Fibroblast of lung (primary cell): ENCODE measurements at places on chromosomes 5 and 9.

- H3K4me3 ChIP-seq, result no peak overlapping the region
- H3K4me1 ChIP-seq, result no peaks in the 10 kb centered on the region
- H3K27me3 ChIP-seq, result no peaks in the 10 kb centered on the region
- no peak overlapping the region for H3K27ac ChIP-seq
These were observed 538.2 kb downstream of the CYLC2 start for GRCh38 chr9:103533318-103533717.

GRCh38 chr9:116837018-116837989 is 150.2 kb downstream of the TRIM32 start:
- H3K27me3 ChIP-seq, result no peaks in the 10 kb centered on the region
- H3K36me3 ChIP-seq, result no peaks in the 10 kb centered on the region
- no peak overlapping the region for H3K4me3 ChIP-seq
- H3K4me1 ChIP-seq, result no peaks in the 10 kb centered on the region

DNA sequence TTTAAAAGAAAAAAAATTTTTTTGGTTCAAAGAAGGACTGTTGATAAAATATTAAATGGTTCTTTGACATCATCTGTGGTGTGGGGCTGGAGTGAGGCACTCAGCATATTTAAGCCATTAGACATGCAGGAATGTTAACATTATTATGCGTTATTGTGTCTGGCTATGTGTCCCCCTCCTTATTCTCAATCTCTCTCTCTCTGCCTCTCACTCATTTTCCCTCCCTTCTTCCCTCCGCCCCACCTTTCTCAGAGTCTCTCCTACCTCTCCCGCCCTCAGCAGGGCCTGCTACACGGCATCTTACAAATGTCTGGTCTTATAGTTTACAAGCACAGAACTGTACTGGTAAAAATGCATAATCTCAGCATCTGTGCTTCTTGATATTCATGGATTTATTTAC is 287.8 kb upstream of the TMEM161B start:
- H3K4me1 ChIP-seq, result no peaks in the 10 kb centered on the region
- H3K4me3 ChIP-seq, result no peak overlapping the region

DNA sequence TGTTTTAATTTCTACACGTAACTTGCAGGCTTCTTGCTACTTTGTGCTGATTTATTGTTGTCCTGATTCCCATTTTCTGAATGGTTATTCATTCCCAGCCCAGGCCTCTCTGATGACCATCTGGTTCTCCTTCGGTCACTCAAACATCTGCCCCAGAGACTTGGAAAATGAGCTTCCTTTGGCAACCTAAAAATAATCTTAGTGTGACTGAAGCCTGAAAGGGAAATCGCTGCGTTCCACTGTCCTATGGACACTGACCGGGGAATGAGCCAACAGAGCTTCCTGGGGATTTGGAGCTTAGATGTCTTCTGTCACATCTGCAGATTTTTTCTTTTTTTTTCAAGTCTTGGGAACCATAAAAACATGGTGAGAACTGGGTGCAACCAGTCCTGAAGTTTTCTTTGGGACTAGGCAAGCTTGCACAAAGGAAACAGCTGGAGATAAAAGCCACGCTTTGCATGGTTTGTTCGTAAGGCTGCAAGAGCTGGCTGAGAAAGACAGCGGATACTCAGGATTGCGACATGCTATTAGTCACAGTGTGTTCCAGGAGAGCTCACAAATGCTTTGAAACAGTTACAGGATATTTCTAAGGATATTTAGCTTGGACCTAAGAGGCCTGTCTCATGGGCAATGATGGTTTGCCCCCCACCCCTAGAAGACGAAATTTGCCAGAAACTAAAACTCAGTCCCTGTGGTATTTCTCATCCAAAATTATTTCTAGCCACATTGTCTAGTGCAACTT is 146.2 kb downstream of the GOLPH3 start:
- H3K27ac ChIP-seq, result peak overlapping the region; percentile 39
- no peaks in the 10 kb centered on the region for H3K36me3 ChIP-seq
- H3K4me3 ChIP-seq, result peak overlapping the region; percentile 36
- H3K27me3 ChIP-seq, result no peaks in the 10 kb centered on the region
- peak; percentile 99 for DNase-seq

- H3K27ac ChIP-seq, result no peak overlapping the region
- no peaks in the 10 kb centered on the region for H3K36me3 ChIP-seq
- no peak overlapping the region for H3K4me3 ChIP-seq
- H3K4me1 ChIP-seq, result no peaks in the 10 kb centered on the region
- H3K27me3 ChIP-seq, result no peaks in the 10 kb centered on the region
- no peak for DNase-seq
These were observed 123.4 kb upstream of the MAN2A1 start for GRCh38 chr5:109566361-109566760.

- no peaks in the 10 kb centered on the region for H3K27me3 ChIP-seq
- peak; percentile 88 for DNase-seq
- H3K4me3 ChIP-seq, result no peak overlapping the region
- H3K27ac ChIP-seq, result no peak overlapping the region
- H3K36me3 ChIP-seq, result no peaks in the 10 kb centered on the region
- H3K4me1 ChIP-seq, result no peaks in the 10 kb centered on the region
These were observed 109.3 kb downstream of the DAPK1 start for GRCh38 chr9:87606841-87607521.

- no peaks in the 10 kb centered on the region for H3K36me3 ChIP-seq
- peaks cover 3% of the 10 kb centered on the region for H3K4me1 ChIP-seq
- peak; percentile 94 for DNase-seq
- H3K27ac ChIP-seq, result peak within 1 kb of the TSS; percentile 75
- H3K4me3 ChIP-seq, result peak within 1 kb of the TSS; percentile 81
These were observed at the start of gene KIF3A for GRCh38 chr5:132736853-132737833. Gene KIF3A, minus strand, starts transcription at chr5:132737546. Its CDS starts 127 bp downstream, at chr5:132737419.

DNA sequence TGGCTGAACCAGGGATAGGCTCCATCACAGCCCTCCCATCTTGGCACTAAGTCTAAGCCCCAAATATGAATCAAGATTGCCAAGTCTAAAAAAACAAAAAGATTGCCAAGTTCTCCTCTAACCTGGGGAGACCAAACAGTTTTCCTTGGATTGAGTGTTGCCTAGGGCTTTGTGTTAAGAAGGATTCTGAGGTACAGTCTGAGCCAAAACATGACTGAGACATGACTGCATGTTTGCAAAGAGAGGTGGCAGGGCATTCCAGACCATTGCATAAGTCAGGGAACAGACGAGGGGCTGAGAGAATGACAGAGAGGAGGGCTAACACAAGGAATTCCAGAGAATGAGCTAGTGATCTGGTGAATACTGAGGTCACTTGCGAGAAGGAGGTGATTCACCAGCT is 11.4 kb downstream of the LAMC3 start:
- peak; percentile 34 for DNase-seq
- H3K4me3 ChIP-seq, result no peak overlapping the region
- H3K27ac ChIP-seq, result peak overlapping the region; percentile 37
- no peaks in the 10 kb centered on the region for H3K4me1 ChIP-seq
